Stimulated activated CD8-positive, alpha-beta memory T cell treated with anti-CD3 and anti-CD28 coated beads, Interleukin-4, amount 100 ng/mL, for 4 hours (primary cell): ENCODE measurements at places on chromosomes 2 and 18.

DNA sequence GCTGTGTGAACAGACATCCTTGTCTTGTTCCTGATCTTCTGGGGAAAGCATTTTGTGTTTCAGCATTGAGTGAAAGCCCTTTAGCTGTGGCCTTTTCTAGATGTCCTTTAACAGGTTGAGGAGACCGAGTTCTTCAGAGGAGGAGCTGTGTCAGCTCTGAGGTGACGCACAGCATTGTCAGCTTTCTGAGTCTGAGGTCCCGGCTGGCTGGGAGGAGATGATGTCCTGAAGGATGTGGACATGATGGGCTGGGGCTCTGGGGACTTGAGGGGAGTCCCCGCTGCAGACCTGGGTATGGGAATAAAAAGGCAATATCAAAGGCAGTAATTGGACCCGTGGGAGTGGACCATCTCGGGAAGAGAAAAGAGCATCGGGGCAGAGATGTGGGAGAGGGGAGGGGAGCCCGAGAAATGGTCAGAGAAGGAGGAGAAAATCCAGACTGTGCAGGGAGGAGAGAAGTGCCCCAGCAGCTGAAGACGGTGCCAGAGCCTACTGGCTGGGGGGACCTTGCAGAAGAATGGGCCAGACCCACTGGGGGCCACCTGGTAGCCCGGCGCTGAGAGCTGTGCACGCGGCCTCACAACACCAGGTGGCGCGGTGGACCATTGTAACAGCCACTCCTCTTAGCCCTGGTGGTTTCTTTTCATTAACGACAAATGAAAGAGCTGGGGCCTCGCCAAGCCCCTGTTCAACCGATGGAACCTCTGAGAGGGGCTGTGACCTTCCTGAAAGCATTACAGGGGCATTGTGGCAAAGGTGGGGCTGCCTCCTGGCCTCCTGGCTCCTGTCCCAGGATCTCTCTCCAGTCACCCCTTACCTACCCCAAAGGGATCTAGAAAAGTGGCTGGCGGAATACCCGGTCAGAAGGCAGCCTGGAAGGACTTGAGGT lies 61.6 kb downstream of the ST3GAL5 start:
- DNase-seq: peak; percentile 72

DNA sequence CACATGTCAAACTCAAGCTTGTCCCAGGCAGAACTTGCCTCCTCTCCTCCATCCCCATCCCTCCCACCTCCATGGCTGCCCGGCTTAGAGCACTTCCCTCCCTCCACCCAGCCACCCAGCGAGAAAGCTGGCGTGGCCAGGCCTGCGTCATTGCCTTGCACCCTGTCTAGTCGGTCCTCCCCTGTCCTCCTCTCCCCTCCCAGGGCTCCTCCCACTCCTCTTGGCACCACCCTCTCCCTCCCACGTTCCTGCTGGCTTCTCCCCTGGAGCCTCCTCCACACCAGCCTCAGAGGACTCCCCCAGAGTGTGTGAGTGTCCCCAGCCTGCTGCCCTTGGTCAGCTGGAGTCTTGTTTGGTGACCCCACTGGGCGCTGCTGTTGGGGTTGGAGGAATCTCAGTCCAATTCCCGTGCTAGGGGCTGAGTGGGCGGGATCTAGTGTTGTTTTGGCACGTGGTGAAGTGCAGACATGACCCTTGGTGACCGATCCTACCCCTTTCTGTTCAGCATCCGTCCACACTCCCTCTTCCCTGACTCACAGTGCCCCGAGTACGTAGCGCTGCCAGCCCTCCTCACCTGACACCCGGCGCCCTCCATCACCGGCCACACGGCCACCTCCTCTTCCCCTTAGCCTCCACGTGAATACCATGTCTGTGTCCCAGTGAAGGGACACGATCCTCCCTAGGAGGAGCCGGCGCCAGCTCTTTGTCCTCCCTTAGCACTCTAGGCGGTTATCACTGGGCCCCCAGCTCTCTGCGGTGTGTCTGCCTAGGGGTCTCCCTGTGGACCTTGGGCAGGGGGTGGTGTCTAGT lies 41.4 kb downstream of the ATP6V1C2 start:
- DNase-seq: no peak

GRCh38 chr2:26442707-26443106 lies 35.2 kb downstream of the OTOF start:
- DNase-seq: no peak

- DNase-seq: no peak
Measured at GRCh38 chr2:168649562-168649961, 152.9 kb upstream of the NOSTRIN start.

DNA sequence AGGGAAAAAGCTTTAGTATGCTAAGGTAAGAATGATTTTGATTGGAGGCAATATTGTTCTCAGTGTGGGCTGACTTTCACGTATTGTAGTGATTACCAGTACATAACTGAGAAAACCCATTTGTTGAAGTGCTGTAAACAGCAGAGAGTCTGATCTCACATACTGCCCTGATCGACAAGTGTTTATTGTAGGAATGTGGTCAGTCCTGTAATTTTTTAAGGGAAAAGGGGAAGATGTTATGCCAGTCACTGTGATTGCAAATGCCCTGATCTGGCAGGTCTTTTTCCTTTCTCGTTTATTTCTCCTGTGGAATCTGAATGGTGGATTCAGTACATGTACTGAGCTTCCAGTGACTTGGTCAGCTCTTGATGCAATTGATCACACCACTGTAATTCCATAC lies 11.5 kb downstream of the SPATS2L start:
- no peak for DNase-seq

DNA sequence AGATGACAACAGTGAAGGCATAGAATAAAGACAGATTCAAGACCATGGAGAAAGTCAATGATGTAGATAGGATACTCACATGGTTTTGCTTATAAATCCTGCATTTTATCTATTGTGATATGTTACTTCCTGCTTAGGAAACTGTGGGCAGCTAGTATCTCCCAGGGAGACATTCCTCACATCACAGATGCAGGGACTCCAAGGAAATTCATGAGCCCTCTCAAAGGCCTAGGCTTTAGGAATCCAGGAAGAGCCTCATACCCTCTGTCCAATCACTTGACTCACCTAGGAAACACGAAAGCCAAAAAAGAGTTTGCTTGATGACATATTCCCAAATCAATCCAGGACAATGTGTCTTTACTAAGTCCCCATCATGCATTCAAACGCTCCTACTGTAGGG lies 247.8 kb upstream of the KLHL29 start:
- no peak for DNase-seq

DNA sequence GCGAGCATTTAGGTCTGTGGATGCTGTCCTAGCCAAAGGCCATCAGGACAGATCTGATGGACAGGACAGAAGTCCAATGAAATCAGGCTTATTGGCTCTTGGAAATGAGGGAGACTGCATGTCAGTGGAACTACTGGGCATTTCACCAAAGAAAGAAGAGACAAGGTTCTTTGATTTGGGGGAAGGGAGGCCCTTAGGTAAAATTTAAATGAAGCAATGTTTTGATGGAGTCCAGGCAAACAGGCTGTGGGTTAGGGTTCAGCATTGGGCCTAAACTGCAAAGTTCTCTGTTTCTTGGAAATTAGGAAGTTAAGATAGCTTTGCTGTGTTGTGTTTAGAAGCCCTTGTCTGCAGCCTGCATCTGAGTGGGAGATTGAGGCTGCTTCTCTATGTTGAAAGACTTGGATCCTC lies 31.6 kb upstream of the RNF149 start:
- no peak for DNase-seq

DNA sequence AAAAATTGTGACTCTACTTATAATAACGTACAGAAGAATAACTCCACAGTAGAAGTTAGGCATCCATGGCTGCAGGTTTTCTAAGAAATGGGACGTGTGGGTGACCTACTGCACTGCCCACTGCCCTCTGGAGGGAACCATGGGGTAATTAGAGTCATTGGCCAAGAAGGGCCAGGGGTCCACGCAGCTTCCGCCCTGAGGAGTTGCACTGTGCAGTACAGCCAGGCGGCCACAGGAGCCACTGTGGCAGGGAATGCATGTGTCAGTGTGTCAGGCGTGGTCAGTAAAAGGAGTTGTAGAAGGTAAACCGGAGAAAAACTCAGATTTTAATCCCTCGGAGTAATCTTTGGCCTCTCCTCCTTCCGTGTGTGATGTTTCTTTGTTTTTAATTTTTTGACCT lies 24.8 kb downstream of the NCK2 start:
- DNase-seq: no peak

- no peak for DNase-seq
Measured at GRCh38 chr2:62692225-62692624, 13.3 kb upstream of the EHBP1 start.

DNA sequence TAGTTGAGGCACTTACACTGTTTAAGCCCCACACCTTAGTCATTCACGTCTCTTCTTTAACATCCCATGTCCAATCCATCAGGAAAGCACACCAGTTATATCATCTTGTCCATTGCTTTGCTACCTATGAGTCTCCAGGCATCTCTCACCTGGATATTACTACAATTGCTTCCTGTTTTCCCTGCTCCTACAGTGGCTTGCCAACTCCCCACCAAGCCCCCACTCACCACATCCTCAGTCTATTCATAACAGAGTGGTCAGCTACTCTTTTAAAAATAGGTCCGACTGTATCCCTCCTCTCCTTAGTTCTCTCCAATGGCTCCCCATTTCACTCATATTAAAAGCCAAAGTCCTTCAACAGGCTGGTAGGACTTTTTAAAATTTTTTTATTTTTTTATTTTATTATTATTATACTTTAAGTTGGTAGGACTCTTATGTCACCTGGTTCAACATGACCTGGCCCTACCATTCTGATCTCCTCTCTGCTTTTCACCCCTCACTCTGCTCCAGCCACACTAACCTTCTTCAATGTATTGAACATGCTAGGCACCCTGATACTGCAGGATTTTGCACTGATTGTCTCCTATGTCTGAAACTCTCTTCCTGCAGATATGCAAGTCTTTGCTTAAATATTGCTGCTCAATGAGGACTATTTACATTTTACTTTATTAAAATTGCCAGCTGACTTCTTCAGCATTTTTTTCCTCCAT lies 253.2 kb downstream of the CYRIA start:
- no peak for DNase-seq

DNA sequence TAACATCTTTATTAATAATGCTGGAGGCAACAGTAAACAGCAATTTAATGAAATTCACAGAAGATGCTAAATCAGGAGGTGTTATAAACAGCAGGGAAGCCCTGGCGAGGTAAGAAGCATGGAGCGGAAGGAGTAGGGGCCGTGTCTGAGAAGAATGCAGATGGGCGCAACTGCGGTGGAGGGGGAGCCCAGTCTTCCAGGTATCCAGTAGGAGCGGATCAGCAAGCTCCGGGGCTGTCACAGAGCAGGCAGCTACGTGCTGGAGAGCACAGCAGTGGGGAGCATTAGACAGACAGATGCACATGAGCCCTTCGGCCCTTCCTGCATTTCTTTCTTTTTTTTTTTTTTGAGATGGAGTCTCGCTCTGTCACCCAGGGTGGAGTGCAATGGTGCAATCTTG lies 82.3 kb downstream of the SH3RF3 start:
- no peak for DNase-seq

DNA sequence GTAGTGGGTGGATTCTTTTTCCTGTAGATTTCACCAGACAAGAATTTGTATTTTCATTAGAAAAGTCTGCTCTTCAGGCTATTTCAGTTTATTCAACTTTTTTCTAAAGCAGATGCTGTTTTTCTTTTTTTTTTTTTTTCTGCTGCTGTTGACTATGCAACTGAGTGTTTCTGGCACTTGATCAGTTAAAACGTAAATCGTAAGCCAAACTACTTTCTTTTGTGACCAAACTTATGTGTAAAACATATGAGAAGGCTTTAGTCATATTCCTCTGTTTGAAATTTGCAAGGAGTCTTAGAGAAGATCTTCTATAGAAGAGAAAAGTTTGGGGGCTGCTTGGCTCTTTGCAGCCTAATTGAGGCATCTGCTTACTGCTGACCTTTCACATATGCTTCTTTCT lies 170.1 kb downstream of the PARD3B start:
- DNase-seq: no peak

- DNase-seq: no peak
Measured at GRCh38 chr2:227570615-227571014, 28.1 kb upstream of the SCYGR2 start.

GRCh38 chr2:213166109-213166508 lies 14.7 kb upstream of the IKZF2 start:
- DNase-seq: no peak

DNA sequence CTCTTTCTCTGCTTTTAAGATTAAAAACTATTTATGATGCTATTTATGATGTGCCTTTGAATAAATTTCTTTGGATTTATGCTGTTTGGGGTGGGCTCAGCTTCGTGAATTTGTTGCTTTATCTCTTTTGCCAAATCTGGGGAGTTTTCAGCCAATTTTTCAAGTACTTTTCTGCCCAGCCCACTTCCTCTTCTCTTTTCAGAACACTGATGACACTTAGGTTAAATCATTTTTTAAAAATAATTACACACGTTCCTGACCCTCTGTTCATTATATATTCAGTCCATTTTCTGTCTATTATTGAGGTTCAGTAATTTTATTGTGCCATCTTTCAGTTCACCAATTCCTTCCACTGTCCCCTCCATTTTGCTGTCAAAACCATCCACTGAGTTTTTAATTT lies 14.8 kb upstream of the BCL2L11 start:
- DNase-seq: no peak

DNA sequence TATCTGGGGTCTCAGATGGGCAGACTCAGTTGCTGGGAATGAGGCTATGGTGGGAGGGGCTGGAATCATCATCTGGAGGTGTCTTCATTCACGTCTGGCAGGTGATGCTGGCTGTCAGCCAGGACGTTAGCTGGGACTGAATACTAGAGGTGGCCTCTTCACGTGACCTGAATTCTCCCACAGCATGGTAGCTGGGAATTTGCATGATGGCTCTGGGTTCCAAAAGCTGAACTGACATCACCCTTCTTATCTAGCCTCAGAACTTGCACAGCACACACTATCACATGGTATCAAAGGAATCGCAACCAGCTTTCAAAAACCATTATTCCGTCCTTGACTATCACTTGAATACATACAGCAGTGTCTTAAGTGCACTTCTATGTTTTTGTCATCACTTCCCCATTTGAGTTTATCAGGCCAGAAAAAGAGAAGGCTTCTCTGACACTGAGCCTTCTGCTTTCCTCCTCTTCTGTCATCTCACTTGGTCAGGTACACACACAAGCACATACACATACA lies 53.0 kb upstream of the LRP2 start:
- DNase-seq: no peak

DNA sequence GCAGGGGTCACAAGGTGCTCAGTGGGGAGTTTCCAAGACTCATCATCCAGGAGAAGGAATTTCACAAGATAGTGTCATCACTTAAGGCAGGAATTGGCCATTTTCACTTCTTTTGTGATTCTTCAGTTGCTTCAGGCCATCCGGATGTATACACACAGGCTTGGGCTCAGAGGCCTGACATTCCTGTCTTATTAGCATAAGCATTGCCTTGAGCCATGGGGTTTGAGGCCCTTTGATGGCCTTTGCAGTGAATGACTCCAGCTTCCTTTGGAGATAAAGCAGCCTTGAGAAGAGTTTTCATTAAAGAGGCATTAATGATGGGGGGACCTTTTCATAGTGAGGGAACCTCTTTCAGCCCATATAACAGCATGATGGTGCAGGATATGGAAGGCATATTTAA lies 366.0 kb upstream of the CNTNAP5 start:
- DNase-seq: no peak

GRCh38 chr2:12636837-12637581 lies 79.7 kb upstream of the TRIB2 start:
- DNase-seq: no peak

- no peak for DNase-seq
Measured at GRCh38 chr18:45112682-45113081, 432.0 kb downstream of the SETBP1 start.
